ENCODE measurements at places on chromosomes 6 and 20. TPM values are rescaled to one million over a fixed set of nuclear protein-coding genes. Genes with fewer than 3 reads are reported as not detected.

DNA sequence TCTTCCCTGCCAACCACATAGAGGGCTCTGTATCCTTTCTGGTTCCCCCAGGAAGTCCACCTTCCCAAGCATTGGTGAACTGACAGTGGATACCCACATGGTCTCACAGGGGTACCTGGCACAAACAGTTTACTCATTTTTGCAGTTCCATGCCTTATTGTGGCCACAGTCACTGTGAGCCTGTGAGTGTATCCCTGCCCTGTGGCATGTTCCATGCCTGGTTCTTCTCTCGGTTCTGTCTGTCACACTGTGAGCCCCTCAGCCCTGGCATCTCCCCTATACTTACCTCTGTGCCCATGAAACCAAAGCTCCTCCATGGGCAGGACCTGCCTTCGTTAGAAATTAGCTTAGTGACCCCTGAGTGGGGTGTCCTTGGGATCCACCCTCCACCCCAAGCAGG is 107.8 kb downstream of the TOX2 start:
- no peak for ATAC-seq

TRIM40 gene
- not detected for total RNA-seq

EDN3 gene
- total RNA-seq: 0.40 TPM

DNA sequence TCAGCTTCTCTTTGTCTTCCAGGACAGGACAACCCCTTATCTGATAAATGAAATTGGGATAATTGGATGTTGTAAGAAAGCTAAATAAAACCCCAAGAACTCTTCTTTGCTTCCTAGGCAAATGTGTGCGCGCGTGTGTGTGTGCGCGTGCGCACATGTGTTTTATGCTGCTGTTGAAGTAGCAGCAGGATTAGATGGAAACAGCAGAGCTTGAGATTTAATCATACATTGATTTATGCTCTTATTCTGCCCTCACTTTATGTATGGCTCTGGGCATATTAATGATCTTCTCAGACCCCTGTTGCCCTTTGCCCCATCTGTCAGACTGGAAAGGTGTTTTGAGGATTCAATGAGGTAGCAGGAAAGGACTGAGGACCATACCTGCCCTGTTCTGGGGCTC is 324.0 kb upstream of the MAP3K7 start:
- no peak for ATAC-seq

- ATAC-seq: no peak
Observed at GRCh38 chr20:24289737-24290481, 179.5 kb upstream of the SYNDIG1 start.

DNA sequence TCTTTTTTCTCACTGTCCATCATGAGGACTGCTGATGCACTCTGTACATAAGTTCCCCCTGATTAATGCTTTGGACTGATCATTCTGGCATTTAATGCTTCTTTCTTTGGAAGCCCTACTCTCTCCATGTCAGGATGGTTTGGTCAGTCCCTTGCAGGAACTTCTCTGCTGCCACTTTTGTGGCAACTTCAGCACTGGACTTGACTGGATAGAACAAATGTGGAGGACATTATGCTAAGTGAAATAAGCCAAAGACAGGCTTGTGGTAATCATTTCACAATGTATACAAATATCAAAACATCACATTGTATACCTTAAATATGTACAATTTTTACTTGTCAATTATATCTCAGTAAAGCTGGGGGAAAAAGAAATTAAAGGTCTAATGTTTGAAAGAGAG is 12.2 kb upstream of the BRPF3 start:
- ATAC-seq: no peak

DNA sequence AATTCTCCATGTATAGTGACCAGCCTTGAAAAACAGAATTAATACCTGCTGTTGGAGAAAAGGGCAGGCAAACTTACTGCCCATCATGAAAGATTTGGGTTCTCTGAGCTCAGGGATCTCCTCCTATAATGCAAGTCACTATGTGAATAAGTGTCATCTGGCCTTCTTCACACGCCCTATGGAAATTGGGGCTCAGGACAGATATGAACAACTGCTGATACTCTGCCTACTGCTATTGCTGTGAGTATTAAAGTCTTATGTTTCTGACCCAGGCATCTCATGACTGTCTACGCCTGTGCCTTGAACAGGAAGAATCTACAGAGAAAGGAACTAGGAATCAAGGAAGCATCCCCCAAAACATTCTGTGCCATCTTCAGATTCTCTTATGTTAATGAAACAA is 226.1 kb downstream of the SOD2 start:
- ATAC-seq: no peak

GPR63 gene
- 1.3 TPM for total RNA-seq

- ATAC-seq: no peak
Observed at GRCh38 chr6:117992856-117993255, 85.8 kb downstream of the SLC35F1 start.

FAM83C gene
- 1.4 TPM for total RNA-seq

DNA sequence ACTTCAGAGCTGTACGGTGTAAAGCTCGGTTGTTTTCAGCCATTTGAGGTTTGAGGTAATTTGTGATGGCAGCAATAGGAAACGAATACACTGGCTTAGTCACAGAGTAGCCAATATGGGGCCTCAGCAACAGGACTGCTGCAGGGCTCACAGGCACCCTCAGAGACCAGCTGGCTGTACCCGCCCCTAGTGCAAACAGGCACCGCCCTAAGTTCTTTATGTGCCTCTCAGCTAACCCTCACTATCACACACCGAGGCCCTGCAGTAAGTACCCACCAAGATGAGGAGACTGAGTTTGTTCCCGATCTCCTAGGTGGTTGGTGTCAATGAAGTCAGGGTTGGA is 11.2 kb upstream of the SERPINB9 start:
- no peak for ATAC-seq

CYP39A1 gene
- 7.6 TPM for total RNA-seq

DNA sequence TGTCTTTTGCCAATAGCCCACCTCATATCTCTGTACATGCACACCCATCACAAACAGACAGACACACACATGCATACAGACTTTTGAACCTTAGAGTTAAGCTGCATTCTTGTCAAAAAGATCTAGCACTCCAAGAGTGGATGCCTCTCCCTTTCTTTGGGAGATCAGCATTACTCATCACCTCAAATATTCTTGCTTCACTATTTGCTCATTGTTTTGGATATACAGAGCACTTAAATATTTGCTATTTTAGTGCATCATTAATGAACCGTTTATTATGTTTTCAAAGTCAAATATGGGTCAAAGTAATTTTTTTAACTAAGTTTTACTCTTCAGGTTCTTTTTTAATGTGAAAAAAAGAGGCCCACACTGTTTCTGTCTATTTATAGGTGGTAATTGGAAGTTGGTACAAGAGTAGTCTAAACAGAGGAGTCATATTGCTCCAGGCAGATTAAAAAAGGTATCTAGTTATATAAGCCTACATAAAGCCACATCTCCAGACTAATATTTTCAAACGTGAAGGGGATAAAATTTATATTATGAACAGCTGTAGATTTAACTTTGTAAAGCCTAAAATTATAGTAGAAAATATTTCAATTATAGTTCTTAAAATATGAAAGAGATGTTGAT is 102.6 kb downstream of the FLRT3 start:
- ATAC-seq: no peak

GRCh38 chr6:113634352-113635163 is 222.6 kb upstream of the MARCKS start:
- no peak for ATAC-seq

DNA sequence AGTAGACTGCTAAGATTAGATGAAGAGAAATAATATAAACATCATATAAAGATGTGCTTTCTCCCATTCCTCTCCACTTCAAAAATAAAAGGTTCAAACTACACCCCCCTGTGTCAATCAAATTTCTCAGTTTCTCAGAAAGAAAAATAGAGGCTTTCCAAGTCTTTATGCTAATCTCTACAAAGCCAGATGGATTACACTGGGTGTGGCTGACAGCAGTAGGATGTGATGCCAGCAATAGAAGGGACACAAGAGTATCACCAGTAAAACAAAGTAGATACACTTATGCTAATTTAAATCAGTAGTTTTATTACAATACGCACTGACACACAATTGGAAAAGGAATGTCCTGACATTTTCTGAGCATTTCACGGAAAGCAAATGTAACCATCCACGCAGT is 353.4 kb downstream of the RNGTT start:
- no peak for ATAC-seq

SLC2A4RG gene
- 98.7 TPM for total RNA-seq

GRCh38 chr20:63544958-63545516 is 2.5 kb downstream of the SRMS start:
- no peak for ATAC-seq

DNA sequence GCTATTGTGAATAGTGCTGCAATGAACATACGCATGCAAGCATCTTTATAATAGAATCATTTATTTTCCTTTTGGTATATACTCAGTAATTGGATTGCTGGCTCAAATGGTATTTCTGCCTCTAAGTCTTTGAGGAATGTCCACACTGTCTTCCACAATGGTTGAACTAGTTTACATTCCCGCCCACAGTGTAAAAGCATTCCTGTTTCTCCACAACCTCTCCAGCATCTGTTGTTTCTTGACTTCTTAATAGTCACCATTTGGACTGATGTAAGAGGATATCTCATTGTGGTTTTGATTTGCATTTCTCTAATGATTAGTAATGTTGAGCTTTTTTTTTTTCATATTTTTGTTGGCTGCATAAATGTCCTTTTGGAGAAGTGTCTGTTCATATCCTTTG is 208.7 kb downstream of the PHF3 start:
- ATAC-seq: no peak

HCK gene
- 2.6 TPM for total RNA-seq

GRCh38 chr6:147131532-147132128 is 72.6 kb upstream of the STXBP5 start:
- ATAC-seq: no peak

EMILIN3 gene
- total RNA-seq: 3.6 TPM

DNA sequence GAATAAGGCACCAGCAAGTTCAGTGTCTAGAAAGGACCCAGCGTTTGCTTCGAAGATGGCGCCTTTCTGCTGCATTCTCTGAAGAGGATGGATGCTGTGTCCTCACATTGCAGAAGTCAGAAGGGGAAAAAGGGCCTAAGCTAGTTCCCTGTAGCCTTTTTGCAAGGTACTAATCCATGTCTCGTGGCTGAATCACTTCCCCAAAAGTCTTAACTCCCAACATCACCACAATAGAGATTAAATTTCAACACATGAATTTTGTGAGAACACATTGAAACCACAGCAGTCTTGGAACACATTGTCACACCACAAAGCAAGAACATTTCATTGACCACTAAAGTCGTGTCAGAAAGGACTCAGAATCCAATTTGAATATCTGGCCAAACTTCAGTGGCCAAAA is 42.1 kb downstream of the KLHL31 start:
- ATAC-seq: no peak

DNA sequence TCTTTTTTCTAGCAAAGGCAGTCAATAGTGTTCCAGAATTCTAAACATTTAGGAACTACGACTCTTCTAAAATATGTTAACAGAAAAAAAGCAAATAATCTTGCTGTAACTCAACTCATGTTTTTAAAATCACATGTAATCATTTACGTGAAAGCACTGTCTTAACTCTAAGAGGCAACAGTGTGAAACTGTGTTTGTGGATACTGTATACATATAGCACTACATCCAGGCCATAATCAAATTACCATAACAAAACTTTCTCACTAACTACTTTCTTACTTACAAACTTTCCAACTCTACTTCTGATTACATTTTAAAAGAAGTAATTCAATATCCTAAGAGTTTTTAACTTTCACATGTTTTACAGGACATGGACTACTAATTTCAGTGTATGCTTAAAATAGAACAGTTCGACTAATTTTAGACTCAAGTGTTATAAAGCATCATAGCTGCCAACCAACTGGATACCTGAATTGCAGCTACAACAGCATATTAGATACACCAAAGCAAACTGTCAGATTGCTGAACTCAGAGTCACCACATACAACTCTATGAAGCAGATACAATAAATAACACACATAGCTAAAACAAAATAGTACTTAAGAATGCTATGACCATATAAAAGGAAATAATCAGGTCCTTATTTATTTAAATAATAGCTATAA is 121.6 kb upstream of the BEND6 start:
- ATAC-seq: no peak

DNA sequence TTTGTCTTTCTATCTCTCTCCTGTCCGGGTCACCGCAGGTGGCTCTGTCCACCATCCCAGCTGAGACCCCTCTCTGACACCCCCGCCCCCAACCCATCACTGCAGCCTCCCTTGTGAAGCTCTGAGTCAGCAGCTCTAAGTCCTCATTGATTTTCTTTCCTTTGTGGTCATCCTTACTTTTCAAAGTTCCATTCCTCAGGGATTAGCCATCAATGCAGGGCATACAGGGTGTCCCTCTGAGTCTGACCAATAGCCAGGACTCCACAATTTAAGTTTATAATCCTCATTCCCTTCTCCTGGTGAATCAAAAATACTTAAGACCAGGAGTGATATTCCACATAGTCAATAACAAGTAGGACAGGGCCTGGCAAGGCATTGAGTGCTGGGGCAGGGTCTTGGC is 333.3 kb upstream of the CNR1 start:
- no peak for ATAC-seq

DNA sequence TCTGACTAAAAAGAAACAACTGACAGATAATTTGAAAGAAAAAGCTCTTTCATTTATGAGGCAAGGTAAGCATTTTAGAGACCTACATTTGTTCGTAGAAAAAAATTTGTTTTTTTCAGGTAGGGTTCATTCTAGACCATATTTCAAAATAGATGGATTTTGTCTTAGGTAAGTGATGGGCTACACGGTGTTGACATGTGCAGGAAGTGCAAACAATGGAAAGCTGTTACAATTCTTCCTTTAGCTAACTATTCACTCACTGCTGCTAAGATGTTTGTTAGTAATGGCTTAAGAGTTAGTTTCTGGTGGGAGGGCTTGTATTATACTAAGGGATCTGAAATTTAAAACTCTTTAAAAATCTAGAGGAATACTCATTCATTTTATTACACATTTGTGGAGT is 96.7 kb downstream of the CD109 start:
- ATAC-seq: no peak

GRCh38 chr20:9928281-9928737 is 89.4 kb upstream of the PAK5 start:
- ATAC-seq: no peak

SMOC2 gene
- 382 TPM for total RNA-seq

- ATAC-seq: peak; percentile 74
Observed at GRCh38 chr6:116287689-116288282, 8.1 kb upstream of the TSPYL1 start.

GRCh38 chr20:45497971-45498494 is 17.4 kb downstream of the SPINT3 start:
- ATAC-seq: no peak
